ENCODE measurements at places on chromosomes 2 and 18.

- no peak for DNase-seq
These were observed 108.3 kb downstream of the CELF4 start for GRCh38 chr18:37457341-37457740.

GRCh38 chr2:110828330-110828729, 96.0 kb downstream of the ACOXL start:
- DNase-seq, result no peak

DNA sequence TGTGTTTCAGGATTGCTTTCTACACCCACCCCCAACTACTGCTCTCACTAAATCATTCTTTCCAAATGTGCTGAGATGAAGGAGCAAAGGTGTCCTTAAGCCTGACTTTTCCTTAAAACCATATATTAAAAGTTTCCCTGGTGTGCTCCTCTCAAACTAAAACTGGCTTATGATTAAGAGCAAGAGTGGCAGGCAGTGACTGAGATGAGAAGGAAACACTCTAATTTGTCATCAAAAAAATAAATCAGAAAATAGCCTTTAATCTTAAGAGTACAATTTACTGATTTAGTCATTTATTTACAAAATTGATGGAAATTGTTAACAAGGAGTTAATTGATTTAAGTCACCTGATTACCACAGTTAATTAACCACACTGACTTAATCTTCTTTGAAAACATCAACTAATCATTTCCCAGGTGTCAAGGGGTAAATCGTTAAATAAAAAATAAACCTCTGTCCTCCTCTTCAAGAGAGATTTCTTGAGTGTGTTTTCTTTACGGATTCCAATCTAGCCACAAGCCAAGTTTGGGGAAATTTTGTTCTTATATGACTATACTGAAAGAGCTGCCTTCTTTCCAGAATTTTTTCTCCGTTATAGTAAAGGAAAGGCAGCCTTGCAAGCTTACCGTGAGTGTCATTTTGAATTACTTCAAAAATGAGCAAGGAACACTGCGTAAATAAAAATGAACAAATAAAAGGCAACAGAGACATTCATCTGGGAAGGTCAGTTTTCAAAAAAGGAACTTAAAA, 17.4 kb downstream of the LRP2 start:
- no peak for DNase-seq

GRCh38 chr2:112591413-112591812, 7.0 kb downstream of the CHCHD5 start:
- DNase-seq, result no peak

All from stimulated activated CD8-positive, alpha-beta memory T cell treated with anti-CD3 and anti-CD28 coated beads, Interleukin-7, amount 100 ng/mL, for 48 hours (primary cell).